ENCODE measurements at places on chromosomes 11 and 22.

DNA sequence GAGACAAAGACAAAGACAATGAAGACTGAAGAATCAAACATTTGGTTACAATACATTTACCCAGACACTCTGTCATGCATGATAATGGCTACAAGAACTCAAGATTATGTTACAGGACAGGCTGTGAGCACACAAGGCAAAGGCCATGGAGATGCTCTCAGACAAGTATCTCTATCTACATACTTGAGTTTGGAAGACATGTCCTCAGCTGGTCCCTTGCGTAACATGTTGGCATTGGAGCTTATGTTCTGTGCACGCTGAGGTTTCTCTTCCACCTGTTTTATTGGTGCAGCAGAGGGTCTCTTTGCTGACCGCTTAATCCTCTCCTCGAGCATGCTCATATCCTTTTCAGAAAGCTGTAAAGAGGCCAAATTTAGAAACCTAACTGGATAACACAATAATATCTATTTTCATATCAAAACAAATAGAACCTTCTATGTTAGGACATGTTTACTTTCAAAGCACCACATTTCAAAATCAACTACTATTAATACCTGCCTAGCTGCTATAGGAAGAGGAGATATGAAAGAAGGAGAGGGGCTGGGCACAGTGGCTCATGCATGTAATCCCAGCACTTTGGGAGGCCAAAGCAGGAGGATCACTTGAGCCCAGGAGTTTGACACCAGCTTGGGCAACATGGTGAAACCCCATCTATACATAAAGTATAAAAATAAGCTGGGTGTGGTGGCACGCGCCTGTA lies 41.6 kb downstream of the F2 start:
- DNase-seq: no peak

- no peak for DNase-seq
These were observed 27.0 kb downstream of the PLEKHA7 start for GRCh38 chr11:16987205-16987568.

GRCh38 chr11:47460571-47461235 lies 11.8 kb upstream of the RAPSN start:
- no peak for DNase-seq

DNA sequence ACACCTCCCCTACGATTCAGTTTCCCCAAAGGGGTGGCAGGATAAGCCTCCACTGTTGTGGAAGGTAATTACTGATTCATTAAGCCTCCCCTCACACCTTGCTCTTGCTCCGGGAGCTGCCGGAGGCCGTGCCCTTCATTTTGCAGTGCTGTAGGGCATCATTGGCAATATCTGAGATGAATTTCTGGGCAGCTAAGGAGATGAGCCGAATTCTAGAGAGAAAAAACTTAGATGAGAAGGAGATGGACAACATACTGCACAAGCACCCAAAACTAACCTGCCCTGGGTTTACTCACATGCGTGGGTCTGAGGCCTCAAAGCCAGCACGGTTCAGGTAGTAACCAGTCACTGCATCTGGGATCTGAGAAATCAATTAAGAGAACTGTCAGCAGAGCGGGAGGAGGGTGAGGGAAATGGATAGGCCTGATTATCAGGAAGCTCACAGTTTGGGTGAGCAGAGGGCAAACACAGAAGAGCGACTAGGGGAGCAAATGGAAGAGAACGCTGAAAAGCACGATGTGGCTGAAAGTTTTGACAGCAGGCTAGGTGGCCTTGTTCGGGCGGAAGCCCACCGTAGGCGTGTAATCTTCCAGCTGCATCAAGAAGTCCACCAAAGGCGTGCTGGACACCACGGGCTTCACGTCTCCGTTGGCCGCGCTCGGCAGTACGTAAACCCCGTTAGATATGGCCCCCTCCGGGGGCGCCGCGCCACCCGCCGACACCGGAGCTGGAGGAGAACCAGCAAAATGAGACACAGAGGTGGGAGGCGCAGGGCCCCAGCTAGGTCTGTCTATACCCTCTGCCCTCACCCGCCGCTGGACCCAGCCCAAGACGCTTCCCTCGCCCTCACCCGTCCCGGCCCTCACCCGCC lies 689 bp downstream of the TAF10 start:
- DNase-seq: no peak

DNA sequence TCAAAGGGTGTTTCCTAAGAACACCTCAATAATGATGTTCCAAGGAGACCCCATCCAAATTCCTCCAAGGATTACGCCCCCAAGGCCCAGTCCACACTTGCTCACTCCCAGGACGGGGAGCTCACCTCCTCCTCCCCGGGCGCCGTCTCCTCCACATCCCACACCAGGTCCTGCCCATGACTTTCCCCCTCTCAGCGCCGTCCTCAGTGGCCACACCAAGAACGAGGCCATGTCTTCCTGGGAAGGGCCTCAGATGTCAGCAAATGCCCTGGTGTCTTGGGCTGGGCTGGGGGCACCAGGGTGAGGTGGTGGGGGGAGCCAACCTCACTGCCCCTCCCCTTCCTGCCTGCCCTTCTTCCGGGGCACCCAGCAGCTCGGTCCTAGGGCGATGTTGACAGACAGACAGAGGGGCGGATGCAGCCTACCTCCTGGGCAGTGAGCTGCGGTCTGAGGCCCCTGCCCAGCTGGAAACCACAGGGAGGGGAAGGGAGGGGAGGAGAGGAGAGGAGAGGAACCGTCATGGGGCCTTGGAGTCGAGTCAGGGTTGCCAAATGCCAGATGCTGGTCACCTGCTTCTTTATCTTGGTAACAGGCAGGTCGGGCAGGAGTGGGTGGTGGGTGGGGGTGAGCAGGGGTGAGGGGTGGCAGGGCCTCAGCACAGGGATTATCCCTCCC lies at the start of the genes C11orf21 and TSPAN32:
TSS of gene C11orf21 (minus strand) at position 288 of the 675 bp plus-strand sequence. CDS start at position 178, 110 bp downstream.
TSS of gene TSPAN32 (plus strand) at position 383 of the 675 bp plus-strand sequence. CDS start at position 520, 137 bp downstream.
- DNase-seq: no peak

DNA sequence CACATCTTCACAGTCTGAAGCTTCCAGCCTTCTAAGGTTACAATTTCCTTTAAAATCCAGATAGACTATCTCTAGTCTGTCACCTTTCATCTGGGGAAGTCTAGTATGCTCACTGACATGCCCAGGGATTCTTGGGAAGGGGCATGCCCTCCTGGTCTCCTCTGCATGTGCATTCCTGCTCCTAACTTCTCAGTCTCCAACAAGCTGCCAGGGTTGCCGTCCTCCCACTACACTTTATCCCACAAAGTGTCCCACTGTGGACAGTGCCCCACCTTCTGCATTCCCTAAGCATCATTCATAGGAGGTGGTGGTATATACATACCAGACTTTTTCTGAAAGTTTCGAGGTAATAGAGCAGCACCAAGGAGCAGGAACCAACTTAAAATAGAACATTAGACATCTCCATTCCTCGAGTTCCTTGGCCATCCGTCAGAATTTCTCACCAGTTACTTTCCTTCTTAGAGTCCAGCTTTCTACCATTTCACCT lies 28.7 kb downstream of the EIF3F start:
- no peak for DNase-seq

DNA sequence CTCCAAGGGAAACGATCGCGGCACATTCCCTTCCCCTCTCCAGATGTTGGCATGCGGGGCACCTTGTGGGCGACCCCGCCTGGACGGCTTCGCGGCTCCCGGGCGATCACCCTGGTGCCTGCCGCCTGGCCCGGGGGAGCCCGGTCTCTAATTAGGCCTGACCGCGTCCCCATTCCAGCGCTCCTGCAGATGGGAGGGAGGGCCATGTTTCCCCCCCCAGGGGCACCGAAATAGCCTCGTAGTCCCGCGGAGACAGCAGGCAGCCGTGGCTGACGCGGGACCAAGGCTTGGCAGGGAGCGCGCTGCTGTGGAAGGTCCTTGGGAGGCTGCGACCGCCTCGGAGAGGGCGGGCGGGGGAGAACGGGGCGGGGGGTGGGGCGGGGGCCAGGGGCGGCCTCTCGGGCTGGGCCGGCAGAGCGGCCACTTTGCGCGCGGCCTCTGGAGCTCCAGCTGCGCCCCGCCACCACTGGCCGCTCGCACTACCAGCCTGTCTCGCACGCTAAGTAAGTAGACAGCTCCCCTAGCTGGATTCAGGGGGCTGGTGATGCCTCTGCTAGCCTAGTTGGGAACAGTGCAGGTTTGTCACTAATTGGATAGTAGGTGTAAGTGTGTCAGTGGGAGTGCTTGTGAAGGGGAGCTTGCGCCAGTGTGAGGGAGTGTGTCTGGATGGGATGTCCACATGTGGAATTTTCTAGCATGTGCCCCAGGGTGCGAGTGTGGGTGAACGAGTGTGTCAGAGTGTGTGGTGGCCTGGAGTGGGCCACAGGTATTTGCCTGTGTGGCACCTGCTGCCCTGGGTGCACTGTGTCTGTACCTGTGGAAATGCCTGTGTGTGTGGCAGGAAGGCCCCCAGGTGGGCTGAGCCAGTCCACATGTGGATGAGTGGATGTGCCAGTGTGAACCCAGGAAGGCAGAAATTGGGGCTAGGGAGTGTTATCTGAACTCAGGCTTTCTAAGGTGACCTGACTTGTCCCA lies at the start of gene INSC:
TSS of gene INSC (plus strand) at position 423 of the 975 bp plus-strand sequence. CDS start 34,252 bp downstream, outside the sequence.
- no peak for DNase-seq

DNA sequence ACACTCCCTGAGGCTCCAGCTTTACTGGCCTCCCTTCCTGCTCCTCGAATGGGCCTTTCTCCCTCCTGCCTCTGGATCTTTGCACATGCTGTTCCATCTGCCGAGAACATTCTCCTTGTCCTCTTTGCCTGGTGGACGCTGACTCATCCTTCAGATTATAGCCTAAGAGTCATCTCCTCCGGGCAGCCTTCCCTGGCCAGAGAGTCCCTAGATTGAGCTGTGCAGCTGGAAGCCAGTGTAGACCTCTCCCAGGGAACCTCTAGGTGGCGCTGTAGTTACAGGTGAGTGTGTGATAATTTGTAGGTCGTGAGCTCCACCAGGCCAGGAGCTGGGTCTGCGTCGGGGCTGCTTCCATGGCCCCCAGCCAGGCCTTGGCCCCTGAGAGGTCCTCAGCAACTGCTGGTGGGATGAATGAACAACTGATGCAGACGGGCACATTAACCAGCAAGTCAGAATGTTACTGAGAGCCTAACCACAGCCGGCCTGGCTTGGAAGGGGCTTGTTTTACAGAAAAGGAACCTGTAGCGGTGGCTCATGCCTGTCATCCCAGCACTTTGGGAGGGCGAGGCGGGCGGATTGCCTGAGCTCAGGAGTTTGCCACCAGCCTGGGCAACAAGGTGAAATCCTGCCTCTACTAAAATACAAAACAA lies 8.7 kb downstream of the PNPLA5 start:
- peak; percentile 76 for DNase-seq

DNA sequence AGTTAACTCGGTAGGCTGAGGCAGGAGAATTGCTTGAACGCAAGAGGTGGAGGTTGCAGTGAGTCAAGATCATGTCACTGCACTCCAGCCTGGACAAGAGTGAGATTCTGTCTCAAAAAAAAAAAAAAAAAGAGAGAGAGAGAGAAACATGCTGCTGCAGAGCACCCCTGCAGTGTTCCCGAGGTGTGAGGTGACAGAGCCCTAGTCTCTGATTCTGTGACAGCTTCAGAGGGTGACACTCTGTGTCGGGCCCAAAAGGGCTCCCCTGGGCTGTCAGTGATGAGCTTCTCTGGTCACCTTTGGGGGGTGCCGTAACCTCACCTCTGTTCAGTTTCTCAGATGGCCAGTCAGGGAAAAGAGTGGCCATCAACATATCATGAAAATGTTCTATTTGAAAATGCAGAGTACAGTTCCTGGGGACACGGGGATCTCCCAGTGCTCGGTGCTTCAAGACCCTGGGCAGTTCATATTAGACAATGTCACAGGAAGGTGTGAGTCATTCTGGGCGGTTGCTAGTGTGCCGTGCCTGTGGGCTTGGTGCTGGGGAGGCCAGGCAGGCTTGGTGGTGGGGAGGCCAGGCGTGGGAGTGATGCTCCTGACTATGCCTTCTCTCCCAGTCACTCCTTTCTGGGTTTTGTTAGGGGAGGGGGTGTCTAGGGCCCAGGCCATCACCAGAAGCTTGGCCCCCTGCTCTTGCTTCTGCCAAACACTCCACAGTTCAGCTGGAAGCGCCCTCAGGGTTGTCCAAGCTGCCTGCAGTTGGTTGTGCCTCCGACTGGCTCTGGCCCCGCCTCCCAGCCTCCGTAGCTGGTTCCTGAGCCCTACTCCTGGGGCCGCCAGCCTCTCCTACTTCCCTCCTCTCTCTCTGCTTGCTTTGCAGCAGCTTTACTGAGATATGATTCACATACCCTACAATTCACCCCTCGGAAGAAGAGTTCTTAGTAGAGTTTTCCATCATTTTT lies 52.5 kb upstream of the CLDN5 start:
- DNase-seq: no peak

GRCh38 chr11:130846606-130847005 lies 69.7 kb downstream of the SNX19 start:
- DNase-seq: no peak

GRCh38 chr11:130749216-130749615 lies 167.1 kb downstream of the SNX19 start:
- no peak for DNase-seq

GRCh38 chr22:32617903-32618302 lies 143.3 kb downstream of the FBXO7 start:
- no peak for DNase-seq

GRCh38 chr11:68296344-68297051 lies 15.9 kb upstream of the LRP5 start:
- no peak for DNase-seq

GRCh38 chr11:8828580-8829361 lies 82.2 kb upstream of the AKIP1 start:
- no peak for DNase-seq

GRCh38 chr11:120659076-120659475 lies 147.5 kb downstream of the GRIK4 start:
- DNase-seq: no peak

GRCh38 chr22:48654492-48654891 lies 1173.2 kb downstream of the BRD1 start:
- no peak for DNase-seq

DNA sequence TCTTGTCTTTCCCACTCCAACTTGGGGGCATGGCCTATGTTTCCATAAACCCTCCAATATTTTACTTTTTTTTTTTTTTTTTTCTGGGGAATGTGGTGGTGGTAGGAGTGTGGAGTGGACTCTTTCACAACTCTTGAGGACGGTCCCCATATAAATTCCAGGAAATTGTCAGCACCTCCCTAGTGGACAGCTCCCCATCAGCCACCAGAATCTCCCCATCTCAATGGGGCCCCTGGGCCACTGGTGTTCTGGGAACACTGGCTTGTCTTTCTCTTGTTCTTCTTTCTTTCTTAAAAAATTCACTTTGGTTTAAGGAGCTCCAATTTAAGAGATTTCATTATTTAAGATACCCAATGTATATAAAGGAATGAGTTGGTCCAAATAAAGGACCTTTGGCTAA lies 74.1 kb downstream of the ADM start:
- DNase-seq: no peak

GRCh38 chr22:46031557-46031956 lies 54.6 kb upstream of the WNT7B start:
- DNase-seq: no peak

DNA sequence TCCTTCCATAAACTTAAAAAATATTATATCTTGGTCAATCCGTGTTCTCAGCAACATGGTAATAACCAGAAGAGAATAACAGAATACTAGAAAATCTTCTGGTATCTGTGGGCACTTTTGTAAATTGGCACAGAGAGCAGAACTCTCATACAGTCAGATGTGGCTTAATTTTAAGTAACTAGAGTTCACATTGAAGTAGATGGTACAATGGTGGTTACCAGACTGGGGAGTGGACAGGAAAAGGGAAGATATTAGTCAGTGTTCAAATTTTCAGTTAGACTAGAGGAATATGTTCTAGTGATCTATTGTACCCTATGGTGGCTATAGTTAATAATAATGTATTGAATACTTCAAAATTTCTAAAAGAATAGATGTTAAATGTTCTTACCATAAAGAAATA lies 6.9 kb downstream of the OR52H1 start:
- DNase-seq: no peak

All from SHP77 (cell line).